ENCODE measurements at places on chromosomes 5 and 9. TPM values are rescaled to one million over a fixed set of nuclear protein-coding genes. Genes with fewer than 3 reads are reported as not detected.

The GABRA1 gene
- total RNA-seq = 19.4 TPM

The MSH3 gene
- total RNA-seq = 21.4 TPM

The MEGF10 gene
- total RNA-seq = 19.7 TPM

The SPINK4 gene
- not detected for total RNA-seq
